ENCODE measurements at places on chromosomes 5 and 9. TPM values are rescaled to one million over a fixed set of nuclear protein-coding genes. Genes with fewer than 3 reads are reported as not detected.

AHRR gene
- 3.2 TPM for total RNA-seq

NPDC1 gene
- total RNA-seq = 171 TPM

- no peak for DNase-seq
Observed at GRCh38 chr5:90557871-90558270, 726 bp upstream of the ADGRV1 start.

RNF208 gene
- 2.5 TPM for total RNA-seq

SH3RF2 gene
- total RNA-seq = 29.6 TPM

GRCh38 chr5:5340206-5340729, 82.2 kb upstream of the ICE1 start:
- DNase-seq = peak; percentile 97

GRCh38 chr9:91753711-91754110, 196.3 kb downstream of the ROR2 start:
- no peak for DNase-seq

FAM169A gene
- 13.5 TPM for total RNA-seq

Data from MCF 10A (cell line).